ENCODE measurements at places on chromosomes 1 and 21. TPM values are rescaled to one million over a fixed set of nuclear protein-coding genes. Genes with fewer than 3 reads are reported as not detected.

CBR3 gene
- total RNA-seq, result not detected

MUTYH gene
- 33.7 TPM for total RNA-seq

FLG gene
- total RNA-seq, result not detected

SPRR5 gene
- not detected for total RNA-seq

OR2G6 gene
- not detected for total RNA-seq

KRTAP19-1 gene
- total RNA-seq, result not detected

KRTAP7-1 gene
- not detected for total RNA-seq

SLC2A5 gene
- total RNA-seq, result 0.64 TPM

SNX7 gene
- total RNA-seq, result 20.3 TPM

GPR3 gene
- 1.5 TPM for total RNA-seq

ARHGEF16 gene
- 0.34 TPM for total RNA-seq

TSPAN1 gene
- 2.3 TPM for total RNA-seq

DIO1 gene
- total RNA-seq, result not detected

ZNF670 gene
- total RNA-seq, result 10.7 TPM

WDR4 gene
- 15.7 TPM for total RNA-seq

DNMT3L gene
- total RNA-seq, result not detected

WNT4 gene
- total RNA-seq, result not detected

AIM2 gene
- total RNA-seq, result 5.3 TPM

CD52 gene
- 2.8 TPM for total RNA-seq

ZNF593OS gene
- total RNA-seq, result 4.2 TPM

FOXE3 gene
- not detected for total RNA-seq

METTL25B gene
- total RNA-seq, result 27.1 TPM

HCRTR1 gene
- total RNA-seq, result not detected

FGR gene
- total RNA-seq, result not detected

KCNK2 gene
- total RNA-seq, result not detected

KCND3 gene
- 3.7 TPM for total RNA-seq

All from glutamatergic neuron (in vitro differentiated cells).